ENCODE measurements at places on chromosomes 13 and 19. TPM values are rescaled to one million over a fixed set of nuclear protein-coding genes. Genes with fewer than 3 reads are reported as not detected.

The IZUMO4 gene
- 3.1 TPM for total RNA-seq

The ZNF441 gene
- 16.2 TPM for total RNA-seq

The C1QTNF9 gene
- total RNA-seq, result 3.8 TPM

The ACER1 gene
- not detected for total RNA-seq

The ZGLP1 gene
- 1.2 TPM for total RNA-seq

The CBARP gene
- 1.1 TPM for total RNA-seq

The ZNF615 gene
- total RNA-seq, result 19.5 TPM

The KLK2 gene
- total RNA-seq, result not detected

The RFPL4A gene
- total RNA-seq, result 2.5 TPM

The FCER2 gene
- not detected for total RNA-seq

The ZNF135 gene
- 11.3 TPM for total RNA-seq

The SIGLEC10 gene
- total RNA-seq, result 2.1 TPM

The RFXAP gene
- total RNA-seq, result 5.3 TPM

The PTH2 gene
- total RNA-seq, result not detected

The ANGPTL8 gene
- total RNA-seq, result not detected

The FGF9 gene
- total RNA-seq, result 3.1 TPM

The IL4I1 gene
- total RNA-seq, result not detected

The ATP4A gene
- not detected for total RNA-seq

The FPR3 gene
- 1.4 TPM for total RNA-seq

The CCDC169 gene
- total RNA-seq, result 5.5 TPM

The CGB3 gene
- not detected for total RNA-seq
